ENCODE measurements at places on chromosomes 5 and 9.
A peak's percentile ranks its signal among the peaks of the same experiment; 100 is the strongest.

- DNase-seq = no peak
Measured at GRCh38 chr5:7970816-7971215, 101.9 kb downstream of the MTRR start.

DNA sequence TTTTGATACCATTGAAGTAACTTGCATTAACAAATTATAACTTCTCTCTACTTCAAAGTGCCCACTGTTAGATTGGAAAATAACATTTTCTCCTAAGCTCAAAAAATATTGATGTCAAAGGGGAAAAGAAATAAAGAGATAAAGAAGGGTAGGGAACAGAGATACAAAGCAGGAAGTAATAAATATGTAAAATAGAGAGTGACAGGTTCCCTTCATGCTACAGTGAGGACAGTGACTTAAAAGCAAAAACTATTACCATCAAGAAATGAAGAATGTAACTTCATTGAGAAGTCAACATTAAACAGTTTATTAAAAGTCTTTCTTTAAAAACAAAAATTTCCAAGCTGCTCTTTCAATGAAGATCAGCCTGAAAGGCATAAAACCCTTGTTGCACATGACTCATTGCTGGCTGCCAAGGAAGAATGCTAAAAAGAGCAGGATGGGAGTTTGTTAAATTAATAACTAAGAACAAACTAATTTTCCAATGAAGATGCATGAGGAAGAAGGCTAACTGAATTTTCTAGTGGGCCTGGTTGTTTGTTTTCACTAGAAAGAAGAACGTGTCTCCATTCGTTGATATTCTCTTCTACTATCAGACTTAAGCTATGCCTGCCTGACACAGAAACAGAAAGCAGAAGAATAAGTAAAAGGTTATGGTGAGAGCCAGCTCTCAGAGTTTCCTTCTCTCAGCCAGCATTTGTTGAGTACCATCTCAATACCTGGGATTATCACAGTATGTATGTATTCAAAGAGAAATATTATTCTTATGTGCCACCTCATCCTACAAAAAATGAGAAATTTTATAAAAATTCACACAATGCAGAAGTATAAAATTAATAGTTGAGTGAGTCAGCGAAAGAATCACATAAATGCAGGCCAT, 197.8 kb upstream of the NREP start:
- no peak for DNase-seq

DNA sequence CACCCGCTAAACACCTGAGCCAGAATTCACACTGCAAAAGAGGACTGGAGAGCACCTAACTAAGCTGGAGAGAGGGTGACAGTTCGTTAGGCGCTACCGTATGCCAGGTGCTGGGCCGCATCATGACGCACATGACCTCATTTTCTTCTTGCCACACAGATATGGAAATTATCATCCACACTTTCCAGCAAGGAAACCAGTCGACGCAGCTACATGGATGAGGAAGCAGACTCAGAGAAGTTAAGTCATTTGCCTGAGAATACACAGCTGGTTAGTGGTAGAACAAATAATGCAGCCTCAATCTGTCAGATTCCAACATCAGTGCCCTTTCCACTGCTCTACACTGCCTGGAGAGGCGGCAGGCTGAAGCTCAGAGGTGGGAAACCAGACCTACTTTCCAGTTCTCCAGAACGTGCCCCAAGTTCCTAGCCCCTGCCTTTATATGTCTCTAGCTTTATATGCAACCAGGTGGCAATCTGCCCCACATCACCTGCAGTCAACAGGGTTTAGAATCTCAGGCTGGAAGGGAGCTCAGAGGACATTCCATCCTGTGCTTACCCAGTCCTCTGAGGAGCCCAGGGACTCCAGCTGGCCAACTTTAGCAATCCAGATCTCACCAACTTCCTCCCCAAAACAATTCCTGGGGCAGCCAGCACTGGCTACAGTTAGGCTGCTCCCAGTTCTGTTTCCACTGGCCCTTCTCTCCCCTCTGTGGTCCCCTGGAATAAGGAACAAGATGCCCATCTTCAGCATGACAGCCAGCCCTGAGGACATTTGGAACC, 8.8 kb downstream of the TNIP1 start:
- no peak for DNase-seq

GRCh38 chr5:157602505-157602904, 26.9 kb upstream of the ADAM19 start:
- no peak for DNase-seq

DNA sequence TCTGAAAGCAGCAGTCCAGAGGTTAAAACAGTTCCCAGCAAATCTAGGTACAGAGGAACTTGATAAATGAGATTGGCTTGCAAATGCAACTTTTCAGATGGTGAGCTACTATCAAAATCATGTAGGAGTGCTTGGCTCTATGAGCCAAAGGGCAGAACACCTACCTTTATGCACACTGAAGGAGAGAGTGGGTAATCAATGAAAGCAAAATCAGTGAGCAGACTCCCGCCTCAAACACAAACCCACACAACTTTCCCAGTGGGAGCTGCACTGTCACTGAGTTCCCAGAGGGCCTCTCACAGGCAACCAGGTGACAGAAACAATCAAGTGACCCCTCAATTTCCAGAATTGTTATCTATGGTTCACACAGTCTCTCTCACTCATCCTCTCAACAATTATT, 8.5 kb downstream of the ARL15 start:
- DNase-seq = no peak

- DNase-seq = no peak
Measured at GRCh38 chr5:61319388-61320146, 12.5 kb upstream of the ZSWIM6 start.

DNA sequence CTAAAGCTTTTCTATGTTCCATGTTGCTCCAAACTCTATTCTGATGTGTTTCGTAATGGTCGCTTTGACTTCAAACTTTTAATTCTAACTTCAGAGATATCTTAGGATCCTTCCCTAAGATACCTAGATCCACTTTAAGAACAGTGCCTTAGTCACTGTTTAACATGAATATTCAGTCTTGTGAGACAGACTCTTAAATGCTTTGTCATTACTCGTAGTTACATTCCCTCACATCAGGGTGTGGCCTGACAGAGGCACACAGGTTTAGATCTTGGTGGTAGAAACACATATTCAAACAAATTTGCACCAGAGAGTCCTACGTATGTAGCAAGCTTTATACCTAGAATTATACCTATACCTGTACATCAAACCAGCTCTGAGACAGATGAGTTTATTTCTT, 687.0 kb upstream of the C9orf72 start:
- no peak for DNase-seq

DNA sequence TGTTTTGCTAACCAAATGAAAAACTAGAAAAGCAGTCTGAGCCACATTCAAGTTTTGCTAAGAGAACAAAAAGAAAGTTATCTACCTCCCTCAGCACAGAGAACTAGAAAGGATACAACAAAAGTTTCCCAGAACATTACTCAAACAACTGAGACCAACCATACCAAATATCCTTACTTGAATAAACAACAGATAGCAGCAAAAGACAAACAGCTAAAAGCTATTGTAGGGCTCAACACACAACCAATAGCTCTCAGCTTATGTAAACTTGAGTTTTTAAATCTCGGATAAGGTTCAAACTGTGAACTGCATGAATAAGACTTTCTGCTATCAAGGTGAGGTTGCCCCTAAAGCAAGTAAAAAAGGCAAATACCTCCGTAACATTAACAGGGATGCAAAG, 3.5 kb downstream of the EPB41L4A start:
- DNase-seq = no peak

GRCh38 chr9:78097541-78097940, 65.9 kb upstream of the GNAQ start:
- DNase-seq = no peak

DNA sequence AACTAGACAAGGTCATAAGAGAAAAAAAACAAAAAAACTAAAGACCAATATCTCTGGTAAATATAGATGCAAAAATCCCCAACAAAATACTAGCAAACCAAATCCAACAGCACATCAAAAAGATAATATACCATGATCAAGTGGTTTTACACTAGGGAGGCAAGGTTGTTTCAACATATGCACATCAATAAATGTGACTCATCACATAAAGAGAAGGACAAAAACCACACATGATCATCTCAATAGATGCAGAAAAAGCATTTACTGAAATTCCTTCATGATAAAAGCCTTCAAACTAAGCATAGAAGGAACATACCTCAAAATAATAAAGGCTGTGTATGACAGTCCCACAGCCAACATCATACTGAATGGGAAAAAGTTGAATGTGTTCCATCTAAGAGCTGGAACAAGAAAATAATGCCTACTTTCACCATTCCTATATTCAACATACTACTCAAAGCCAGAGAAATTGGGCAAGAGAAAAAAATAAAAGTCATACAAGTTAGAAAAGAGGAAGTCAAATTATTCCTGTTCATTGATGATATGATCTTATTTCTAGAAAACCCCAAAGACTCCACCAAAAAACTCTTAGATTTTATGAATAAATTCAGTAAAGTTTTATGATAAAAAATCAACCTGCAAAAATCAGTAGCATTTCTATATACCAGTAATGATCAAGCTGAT, 72.2 kb upstream of the FAM169A start:
- no peak for DNase-seq

GRCh38 chr5:160628619-160628968, 206.9 kb downstream of the PTTG1 start:
- no peak for DNase-seq

- DNase-seq = no peak
Measured at GRCh38 chr5:67875601-67876000, 340.0 kb upstream of the PIK3R1 start.

GRCh38 chr9:21392270-21392669, 7.1 kb upstream of the IFNA2 start:
- DNase-seq = no peak

DNA sequence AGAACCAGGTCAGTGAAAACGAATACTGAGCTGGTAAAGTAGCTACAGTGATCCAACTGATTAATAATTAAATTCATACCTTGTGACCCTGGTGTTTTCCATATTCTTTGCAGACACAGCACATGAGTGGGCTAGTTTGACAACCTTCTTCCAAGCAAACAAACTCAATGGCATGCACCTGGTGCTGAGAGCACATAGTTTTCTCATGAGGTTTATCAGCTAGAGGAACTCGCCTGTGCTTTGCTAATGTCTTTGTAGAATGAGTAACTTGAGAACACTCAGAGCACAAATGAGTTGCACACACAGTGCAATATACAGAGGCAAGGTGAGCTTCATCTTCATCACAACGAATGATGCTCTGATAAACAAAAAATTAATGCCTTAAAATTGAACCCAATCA, 12.6 kb downstream of the TRIM23 start:
- no peak for DNase-seq

- DNase-seq = peak; percentile 21
Measured at GRCh38 chr9:112378328-112379176, 1.4 kb upstream of the HSDL2 start.

DNA sequence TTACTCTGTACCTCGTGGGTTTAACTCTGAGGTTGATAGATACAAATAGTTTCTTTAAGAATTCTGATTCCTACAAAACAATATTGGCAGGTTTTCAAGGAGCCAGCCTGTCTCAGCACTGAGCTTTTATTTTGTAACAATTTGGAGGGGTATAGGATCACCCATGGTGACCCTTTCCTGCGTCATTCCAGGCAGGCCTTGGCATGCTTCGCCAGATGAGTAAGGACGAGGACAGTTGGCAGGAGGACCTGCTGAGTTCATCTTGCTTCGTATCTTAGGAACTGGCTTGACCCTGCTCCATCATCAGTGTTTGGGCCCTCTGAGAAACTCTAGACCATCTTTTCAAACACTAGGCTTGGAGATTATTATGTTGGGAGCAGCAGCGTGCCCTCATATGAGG, 17.9 kb downstream of the ZNF462 start:
- DNase-seq = no peak

- DNase-seq = no peak
Measured at GRCh38 chr9:129464972-129465833, 155.7 kb downstream of the C9orf50 start.

GRCh38 chr5:96717874-96718273, 55.7 kb downstream of the CAST start:
- DNase-seq = no peak

GRCh38 chr5:95369782-95370181, 21.4 kb upstream of the FAM81B start:
- DNase-seq = no peak

DNA sequence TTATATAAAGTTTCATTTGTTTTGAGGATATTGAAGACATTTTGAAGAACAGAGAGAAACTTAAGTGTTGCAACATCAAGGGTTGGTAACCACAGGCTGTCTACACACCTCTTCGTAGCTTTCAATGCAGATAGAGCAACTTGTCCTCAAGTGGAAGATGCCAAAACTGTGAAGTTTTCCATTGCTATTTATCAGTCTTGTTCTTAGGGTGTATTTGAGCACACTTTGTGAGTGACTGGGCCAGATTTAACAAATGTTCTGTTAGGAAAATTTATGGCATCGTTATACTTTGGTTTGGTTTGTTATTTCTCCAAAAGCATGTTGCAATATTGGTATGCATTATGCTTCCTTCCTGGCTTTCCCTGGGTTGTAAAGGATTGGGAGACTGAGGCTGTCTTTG, 31.6 kb downstream of the NNT start:
- no peak for DNase-seq

GRCh38 chr9:9091387-9091786, 1291.8 kb upstream of the DMAC1 start:
- no peak for DNase-seq

Data from left ventricle myocardium inferior (tissue), 1 donor.